Neural progenitor cell (in vitro differentiated cells): ENCODE measurements at places on chromosomes 11 and 22. TPM values are rescaled to one million over a fixed set of nuclear protein-coding genes. Genes with fewer than 3 reads are reported as not detected.

The GRAMD1B gene
- 12.6 and 32.6 TPM in 2 replicates for total RNA-seq

The RIC3 gene
- 29.5 and 33.7 TPM in 2 replicates for total RNA-seq

The ALX4 gene
- not detected in 2 replicates for total RNA-seq

The MAPK11 gene
- 0.37 TPM in 1 of 2 replicates, not detected in the other for total RNA-seq

The NPAS4 gene
- 0.65 TPM in 1 of 2 replicates, not detected in the other for total RNA-seq

The GRAP2 gene
- total RNA-seq = not detected in 2 replicates

The OR5AR1 gene
- not detected in 2 replicates for total RNA-seq

The SCN3B gene
- total RNA-seq = 0.12 TPM in 1 of 2 replicates, not detected in the other

The NCAPH2 gene
- total RNA-seq = 41.2 and 64.4 TPM in 2 replicates

The LRRC55 gene
- 1.4 and 2.2 TPM in 2 replicates for total RNA-seq

The C22orf31 gene
- total RNA-seq = not detected in 2 replicates

The SLC1A2 gene
- 4.2 and 4.9 TPM in 2 replicates for total RNA-seq

The SLC5A4 gene
- total RNA-seq = 0.06 TPM in 2 replicates

The TMPRSS5 gene
- total RNA-seq = 0.74 TPM in 1 of 2 replicates, not detected in the other

The PGA4 gene
- 0.31 and 0.41 TPM in 2 replicates for total RNA-seq

The PRR33 gene
- total RNA-seq = not detected in 2 replicates
